ENCODE measurements at places on chromosomes 1 and 21.
A peak's percentile ranks its signal among the peaks of the same experiment; 100 is the strongest.

GRCh38 chr1:27832762-27833161 is 2.2 kb downstream of the PPP1R8 start:
- no peak for DNase-seq

DNA sequence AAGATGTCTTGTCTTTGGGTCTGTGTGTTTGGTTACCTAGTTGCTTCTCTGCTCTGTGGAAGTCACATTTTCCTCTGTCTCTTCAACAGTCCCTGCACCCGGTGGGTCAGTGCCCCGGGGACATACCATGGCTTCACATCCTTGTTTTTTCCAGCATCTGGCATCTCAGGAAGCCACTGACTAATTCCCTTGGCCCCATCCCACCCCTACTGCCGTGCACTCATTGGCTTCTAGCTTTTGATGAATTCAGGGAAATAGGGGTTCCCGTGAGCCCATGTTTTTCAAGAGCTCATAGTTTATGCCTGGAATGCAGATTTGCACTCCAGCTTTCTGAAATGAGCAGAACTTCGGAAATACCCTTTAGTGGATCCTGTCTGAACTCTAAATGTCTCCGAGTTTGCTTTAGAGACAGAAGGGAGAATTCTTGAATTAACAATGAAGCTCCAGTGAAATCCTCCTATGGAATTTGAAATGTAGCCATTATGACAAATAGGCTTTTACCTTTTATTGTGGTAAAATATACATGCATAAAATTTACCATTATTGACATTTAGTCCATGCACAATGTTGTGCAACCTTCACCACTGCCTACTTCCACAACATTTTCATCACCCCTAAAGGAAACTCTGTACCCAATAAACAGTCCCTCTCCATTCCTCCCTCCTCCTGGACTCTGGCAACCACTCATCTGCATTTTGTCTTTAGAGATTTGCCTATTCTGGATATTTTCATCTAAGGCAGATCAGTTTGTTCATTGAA is 67.5 kb downstream of the CLIC6 start:
- no peak for DNase-seq

- peak; percentile 95 for DNase-seq
Observed at GRCh38 chr21:37072988-37073416, at the start of the genes PIGP and TTC3. TSS of gene PIGP (minus strand) at chr21:37073071. CDS start at chr21:37072515, 556 bp downstream. TSS of gene TTC3 (plus strand) at chr21:37073254. CDS start at chr21:37087258, 14,004 bp downstream.

- peak; percentile 82 for DNase-seq
Observed at GRCh38 chr1:155086128-155086741, 7.6 kb downstream of the EFNA3 start.

- no peak for DNase-seq
Observed at GRCh38 chr1:245589906-245590305, 435.1 kb downstream of the KIF26B start.

GRCh38 chr1:49102752-49103151 is 326.1 kb upstream of the BEND5 start:
- peak; percentile 1 for DNase-seq

DNA sequence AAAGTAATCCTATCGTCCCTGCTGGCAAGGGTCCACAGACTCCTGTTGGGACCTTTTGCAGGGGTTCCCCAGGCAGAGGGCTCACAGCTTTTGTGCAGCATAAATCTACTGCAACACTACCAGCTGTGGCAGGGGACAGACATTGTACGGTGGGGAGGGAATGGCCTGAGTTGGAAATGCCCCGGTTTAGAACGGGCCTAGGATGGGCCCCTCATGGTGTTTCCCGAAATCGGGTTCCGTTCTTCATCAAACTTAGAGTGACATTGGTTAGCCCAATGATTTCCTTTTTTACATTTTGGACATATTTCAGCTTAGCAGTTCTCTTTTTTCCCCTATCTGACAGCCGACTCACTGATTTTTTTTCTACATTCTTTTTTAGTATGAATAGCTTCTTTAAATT is 26.5 kb upstream of the SAMD11 start:
- no peak for DNase-seq
